ENCODE measurements at places on chromosomes 5 and 9.
A peak's percentile ranks its signal among the peaks of the same experiment; 100 is the strongest.

DNA sequence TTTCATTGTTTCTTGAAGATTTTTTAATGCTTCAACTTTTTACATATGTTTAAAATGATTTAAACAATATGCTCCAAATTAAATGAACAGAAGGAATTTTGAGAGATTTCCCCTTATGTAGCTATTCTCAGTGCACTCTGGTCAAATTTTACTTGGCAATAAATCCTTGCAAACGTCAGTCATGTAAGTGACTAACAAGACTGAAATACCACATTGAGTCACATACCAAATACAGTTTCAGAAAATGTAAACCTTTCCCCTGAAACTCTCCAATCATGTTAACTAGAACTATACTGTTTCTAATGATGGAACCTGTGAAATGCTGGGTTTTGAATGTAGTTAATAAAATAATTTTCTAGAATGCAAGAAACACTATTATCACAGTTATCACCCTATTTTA is 29.6 kb downstream of the SAR1B start:
- DNase-seq, result no peak

DNA sequence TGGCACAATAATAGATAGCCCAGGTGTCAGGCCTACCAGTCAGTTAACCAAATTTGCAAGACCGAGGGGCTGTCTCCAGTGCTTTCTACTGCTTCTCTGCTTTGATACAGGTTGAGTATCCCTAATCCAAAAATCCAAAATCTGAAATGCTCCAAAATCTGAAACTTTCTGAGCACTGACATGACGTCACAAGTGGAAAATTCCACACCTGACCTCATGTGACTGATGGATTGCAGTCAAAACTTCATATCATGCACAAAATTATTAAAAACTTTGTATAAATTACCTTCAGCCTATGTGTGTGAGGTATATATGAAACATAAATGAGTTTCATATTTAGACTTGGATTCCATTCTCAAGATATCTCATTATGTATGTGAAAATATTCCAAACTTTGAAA is 213.5 kb upstream of the PANK3 start:
- no peak for DNase-seq

GRCh38 chr9:120345379-120345778 is 234.6 kb downstream of the CDK5RAP2 start:
- DNase-seq, result no peak

DNA sequence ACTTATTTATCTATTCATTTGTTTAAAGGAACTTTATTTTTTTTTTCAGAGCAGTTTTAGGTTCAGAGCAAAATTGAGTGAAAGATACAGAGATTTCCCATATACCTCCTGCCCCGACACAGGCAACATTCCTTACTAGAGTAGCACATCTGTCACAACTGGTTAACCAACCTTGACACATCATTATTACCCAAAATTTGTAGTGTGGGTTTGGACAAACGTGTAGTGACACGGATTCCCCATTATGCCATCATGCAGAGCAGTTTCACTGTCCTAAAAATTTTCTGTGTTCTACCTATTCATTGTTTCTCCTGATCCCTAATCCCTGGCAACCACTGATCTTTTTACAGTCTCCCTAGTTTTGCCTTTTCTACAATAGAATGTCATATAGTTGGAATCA is 57.3 kb upstream of the LHFPL2 start:
- DNase-seq, result no peak

- no peak for DNase-seq
Observed at GRCh38 chr9:92988215-92988768, 41.0 kb downstream of the FGD3 start.

- DNase-seq, result no peak
Observed at GRCh38 chr5:53944981-53945380, 365.4 kb downstream of the ARL15 start.

- DNase-seq, result no peak
Observed at GRCh38 chr9:38035873-38036272, 33.2 kb downstream of the SHB start.

- no peak for DNase-seq
Observed at GRCh38 chr5:72356361-72356760, 36.2 kb downstream of the PTCD2 start.

DNA sequence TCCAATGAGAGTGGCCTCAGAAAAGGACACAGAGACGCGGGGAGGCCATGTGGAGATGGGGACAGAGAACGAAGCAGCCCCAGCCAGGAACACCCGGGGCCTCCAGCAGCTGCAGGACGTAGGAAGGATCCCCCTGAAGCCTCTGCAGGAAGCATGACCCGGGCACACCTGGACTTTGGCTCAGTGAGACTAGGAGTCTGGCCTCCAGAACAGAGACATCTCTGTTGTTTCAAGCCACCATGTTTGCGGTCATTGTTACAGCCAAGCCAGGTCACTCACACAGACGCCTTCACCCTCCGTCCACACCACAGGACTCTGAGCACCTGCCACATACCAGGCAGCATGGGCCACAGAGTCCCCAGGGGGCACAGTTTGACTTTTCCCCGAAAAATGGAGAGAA is 63.6 kb upstream of the SARDH start:
- DNase-seq, result no peak

DNA sequence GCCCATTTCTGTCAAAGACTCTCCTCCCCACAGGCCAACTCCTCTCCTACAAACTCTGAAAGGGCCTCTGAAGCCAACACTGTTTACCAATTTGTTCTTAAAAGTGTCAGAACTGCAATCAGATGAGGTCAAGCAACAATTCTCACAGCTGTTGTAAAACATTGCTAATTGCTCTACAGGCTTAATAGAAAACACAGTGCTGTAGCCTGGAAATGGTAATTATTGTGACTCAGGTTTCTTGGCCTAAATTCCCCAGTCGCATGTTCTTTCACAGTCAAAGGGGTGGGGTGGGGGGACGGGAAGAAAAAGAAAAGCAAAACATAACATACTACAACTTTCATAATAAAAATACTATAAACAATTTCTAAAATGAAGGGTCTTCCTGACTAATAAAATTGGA is 343.2 kb downstream of the DMAC1 start:
- DNase-seq, result no peak

DNA sequence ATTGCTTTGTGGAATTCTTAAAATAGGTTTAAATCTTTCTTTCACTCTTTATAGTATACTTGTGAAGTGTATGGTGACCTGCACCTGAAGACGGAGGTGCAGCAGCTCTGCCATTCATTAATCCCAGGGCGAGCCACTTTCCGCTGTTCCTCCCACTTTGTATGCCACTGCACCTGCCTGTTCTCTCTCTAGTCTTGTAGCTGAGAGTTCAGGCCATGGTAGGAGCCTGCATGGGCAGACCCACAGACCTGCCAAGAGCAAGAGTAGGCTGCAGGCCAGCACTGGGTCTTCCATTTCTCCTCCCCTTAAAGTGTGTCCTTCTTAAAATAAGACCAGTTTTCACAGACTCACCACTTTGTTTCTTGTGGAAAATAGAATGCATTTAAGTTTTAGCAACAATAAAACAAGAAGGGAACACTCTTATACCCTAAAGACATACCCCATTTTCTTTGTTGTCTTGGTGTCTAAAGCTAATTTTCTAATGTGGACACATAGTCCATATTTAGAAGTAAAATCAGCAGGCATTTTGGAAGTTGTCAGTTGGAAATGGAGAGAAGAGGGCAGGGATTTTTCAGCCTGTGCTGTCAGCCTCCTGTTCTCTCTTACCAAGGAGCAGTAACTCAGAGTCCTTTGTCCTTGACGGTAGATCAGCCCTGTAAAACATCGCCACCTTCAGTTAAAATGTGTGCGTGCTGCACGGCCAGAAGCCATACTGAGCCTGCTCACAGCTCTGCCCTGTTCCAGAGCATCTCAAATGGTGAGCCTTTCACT is 103.2 kb downstream of the SNCAIP start:
- no peak for DNase-seq

DNA sequence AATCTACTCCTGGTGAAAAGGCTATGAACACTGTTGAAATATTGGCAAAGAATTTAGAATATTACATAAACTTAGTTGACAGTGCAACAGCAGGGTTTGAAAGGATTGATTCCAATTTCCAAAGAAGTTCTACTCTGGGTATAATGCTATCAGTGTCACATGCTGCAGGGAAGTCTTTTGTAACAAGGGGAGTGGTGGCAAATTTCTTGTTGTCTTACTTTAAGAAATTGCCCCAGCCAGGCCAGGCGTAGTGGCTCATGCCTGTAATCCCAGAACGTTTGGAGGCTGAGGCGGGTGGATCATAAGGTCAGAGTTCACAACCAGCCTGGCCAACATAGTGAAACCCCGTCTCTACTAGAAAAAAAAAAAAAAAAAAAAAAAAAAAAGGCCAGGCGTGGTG is 86.3 kb upstream of the OTULINL start:
- no peak for DNase-seq

- no peak for DNase-seq
Observed at GRCh38 chr5:58452566-58453258, 7.2 kb downstream of the PLK2 start.

DNA sequence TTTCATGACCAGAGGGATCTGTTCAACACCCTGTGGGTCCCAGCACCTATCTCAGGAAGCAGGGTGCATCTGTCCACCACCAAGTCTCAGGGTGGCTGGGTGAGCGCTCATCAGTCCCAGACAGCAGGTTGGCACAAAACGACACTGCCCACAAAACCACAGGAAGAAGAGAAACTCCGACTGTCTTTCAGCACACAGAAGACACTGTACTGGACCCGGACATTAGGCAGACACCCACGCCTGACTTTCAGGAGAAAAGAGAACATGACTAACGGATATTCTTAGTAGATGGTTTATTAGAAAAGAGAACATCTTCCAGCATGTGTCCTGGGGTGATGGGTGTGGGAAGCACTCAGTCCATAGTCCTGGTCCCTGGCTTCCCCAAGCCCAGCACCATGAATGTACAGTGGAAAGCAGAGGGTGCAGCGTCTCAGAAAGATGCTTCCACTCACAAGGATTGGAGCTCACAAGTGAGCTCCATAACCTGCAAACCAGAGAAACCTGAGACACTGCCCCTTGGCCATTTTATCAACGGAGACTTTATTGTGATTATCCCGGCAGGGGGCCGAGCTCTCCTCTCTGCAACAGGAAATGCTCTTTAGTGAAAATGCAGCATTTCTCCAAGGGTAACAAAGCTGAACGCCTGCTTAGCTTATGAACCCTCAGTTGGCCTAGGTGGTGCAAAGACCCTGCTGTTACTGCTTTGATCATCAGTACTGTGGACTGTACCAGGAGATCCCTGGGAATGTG is 35.8 kb upstream of the LCP2 start:
- DNase-seq, result peak; percentile 66
